ENCODE measurements at places on chromosomes 2 and 18. TPM values are rescaled to one million over a fixed set of nuclear protein-coding genes. Genes with fewer than 3 reads are reported as not detected.

- DNase-seq: peak; percentile 94
Measured at GRCh38 chr2:23351388-23352141, 33.4 kb upstream of the KLHL29 start.

Gene CBLN2
- 5.8 TPM for total RNA-seq

DNA sequence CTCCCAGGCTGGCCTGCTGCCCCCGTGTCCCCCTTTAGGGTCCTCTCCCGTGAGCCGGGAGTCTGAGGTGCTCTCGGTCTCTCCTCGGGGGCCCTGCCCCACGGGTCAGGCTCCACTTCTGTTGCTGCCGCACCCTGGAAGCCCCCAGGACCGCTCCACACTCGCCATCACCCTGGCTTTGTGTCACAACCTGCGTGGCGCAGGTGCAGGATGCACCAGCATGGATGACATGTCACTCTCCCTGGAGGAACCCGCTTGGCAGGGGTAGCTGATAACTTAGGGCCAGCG is 10.8 kb upstream of the ARHGEF4 start:
- no peak for DNase-seq

DNA sequence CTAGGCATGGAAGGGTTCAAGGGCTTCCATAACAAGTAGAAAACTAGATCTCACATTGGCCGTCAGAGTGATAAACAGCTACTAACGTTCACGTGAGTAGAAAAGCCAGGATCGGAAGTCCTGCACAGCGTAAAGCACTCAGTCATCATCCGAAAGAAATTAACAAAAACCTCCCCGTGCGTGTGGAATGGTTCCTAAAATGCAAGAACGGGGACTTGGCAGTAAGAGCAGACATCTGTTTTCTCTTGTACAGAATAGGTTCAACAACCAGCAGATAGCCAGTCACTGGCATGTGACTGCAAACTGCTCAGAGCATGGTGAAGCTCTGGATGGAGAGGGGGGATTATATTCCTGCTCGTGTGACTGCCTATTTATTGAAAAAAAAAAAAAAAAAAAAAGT is 106.9 kb upstream of the ITGB6 start:
- peak; percentile 80 for DNase-seq

DNA sequence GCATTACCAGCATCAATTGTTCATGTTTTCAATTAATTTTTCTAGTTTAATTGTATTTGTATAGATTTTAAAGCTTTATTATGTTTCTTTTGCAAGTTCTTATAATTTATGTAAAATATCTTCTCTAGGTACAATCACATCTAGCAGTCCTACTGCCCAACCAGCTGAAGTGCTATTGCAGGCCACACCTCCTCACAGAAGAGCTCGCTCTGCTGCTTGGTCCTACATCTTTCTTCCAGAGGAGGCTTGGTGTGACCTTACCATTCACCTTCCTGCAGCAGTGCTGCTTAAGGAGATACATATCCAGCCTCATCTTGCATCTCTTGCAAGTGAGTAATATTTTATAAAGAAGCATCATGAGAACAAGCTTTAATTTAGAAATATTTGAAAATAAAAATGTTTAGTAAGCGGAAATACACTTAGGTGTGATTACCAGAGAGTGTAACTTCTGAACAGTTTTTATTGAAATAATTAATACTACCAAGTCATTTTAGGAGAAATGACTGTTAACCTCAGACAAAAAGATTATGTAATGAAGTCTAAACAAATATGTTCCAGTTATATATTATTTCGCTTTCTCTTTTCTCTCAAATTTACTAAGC is 122.9 kb upstream of the TTC27 start:
- no peak for DNase-seq

Gene CAVIN2
- total RNA-seq: 191 TPM

- no peak for DNase-seq
Measured at GRCh38 chr2:44166096-44166495, 2.6 kb upstream of the PPM1B start.

DNA sequence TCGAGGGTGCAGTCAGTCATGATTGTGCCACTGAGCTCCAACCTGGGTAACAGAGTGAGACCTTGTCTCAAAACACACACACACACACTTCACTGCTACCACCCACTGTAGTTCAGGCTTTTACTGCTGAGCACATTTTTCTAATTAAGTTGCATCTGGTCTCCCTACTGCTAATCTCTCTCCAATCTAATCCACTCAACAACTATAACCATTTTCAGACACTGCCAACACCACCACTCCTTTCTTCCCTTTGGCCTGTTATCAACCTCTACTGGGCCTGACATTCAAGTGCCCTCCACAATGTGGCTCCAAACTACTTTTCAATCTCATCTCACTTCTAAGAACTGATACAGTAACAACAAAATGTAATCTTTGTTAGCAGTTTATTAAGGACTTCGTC is 44.8 kb downstream of the RMP24 start:
- no peak for DNase-seq

- no peak for DNase-seq
Measured at GRCh38 chr2:176370467-176371171, 101.4 kb downstream of the MTX2 start.

- DNase-seq: no peak
Measured at GRCh38 chr2:136381722-136382633, 264.0 kb upstream of the CXCR4 start.

Gene SNTG2
- total RNA-seq: 2.8 TPM

Gene KCNS3
- total RNA-seq: 30.2 TPM

DNA sequence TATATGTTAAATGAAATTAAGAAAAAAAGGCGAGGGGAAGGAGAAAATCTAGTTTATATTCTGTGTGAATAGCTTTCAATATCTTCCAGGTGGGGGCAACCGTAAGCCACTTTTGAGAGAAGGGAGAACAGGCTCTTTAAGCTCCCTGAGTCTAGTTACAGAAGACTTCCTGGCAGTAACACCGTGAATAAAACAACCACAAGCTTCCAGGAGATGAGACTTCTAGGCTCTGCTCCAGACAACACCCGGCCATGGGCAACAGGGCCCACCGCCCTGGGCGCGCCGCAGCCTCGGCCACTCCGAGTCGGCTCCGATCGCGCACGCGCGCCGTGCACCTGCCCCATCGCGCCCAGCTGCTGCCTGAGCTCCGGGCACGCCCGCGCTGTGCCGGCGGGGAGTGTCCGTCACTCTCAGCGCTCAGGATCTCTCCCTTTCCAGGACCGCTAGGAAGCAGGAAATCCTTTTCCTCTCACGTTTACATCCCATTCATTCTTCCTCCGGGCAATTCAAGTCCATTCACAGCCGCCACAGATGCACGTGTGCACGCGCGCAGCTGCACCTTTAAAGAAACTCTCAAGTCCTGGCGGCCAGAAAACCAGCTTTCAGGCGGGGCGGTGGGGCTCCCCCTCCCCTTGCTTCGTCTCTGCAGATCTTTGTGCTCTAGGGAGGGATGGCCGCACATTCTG is 19.4 kb upstream of the PAX3 start:
- no peak for DNase-seq

DNA sequence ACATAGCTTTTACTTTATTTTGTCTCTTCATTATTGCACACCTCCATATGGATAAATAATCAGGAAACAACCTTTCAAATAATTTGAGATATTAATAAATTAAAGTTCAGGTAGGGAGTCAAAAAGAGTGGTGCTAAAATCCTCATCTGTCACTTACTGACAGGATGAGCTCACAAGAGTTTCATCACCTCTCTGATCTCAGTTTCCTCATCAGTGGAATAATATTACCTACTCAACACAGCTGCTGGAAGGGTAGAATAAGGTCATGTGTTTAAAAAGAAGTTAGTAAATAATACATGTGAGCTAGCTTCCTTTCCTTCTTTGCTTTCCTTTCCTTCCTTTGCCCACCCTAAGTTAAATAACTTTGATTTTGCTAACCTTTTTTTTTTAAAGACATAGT is 61.9 kb downstream of the RDH14 start:
- DNase-seq: no peak

GRCh38 chr2:46798998-46799698 is 116.5 kb downstream of the MCFD2 start:
- DNase-seq: no peak

- no peak for DNase-seq
Measured at GRCh38 chr2:185833864-185834263, 95.3 kb downstream of the FSIP2 start.

- DNase-seq: no peak
Measured at GRCh38 chr2:63631501-63631900, 42.7 kb downstream of the MDH1 start.

All from sigmoid colon (tissue), 7 donors.